HTR-8/SVneo (cell line): ENCODE measurements at places on chromosomes 11 and 22.
A peak's percentile ranks its signal among the peaks of the same experiment; 100 is the strongest.

DNA sequence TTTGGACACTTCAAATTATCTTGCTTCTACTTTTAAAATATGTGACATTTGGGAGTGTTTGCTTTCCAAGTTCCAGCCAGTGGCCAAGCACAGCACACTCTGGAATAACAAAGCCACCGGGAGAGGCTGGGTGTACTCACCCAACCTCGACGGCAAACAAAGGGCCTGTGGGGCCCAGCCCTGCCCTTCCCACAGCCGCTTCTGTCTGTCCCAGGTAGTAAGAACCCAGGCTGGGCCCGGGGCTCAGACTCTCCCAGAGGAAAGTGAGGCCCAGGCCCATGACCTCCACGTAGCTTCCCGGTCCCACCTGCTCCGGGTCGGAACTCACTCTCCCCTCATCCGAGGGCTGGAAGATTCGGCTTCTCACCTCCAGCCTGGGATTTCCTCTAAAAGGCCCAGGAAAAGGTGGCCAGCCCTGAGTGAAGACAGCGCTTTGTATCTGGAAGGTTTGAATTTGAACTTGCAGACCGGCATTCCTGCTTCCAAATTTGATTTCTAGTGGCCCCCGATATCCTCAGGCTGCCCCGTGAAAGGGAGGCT, 93.5 kb downstream of the CELSR1 start:
- no peak for DNase-seq

GRCh38 chr11:107733518-107733917, 21.7 kb upstream of the SLN start:
- no peak for DNase-seq

- no peak for DNase-seq
Measured at GRCh38 chr11:122036493-122036892, 79.5 kb downstream of the BLID start.

GRCh38 chr22:37818409-37819104, 4.6 kb upstream of the GALR3 start:
- DNase-seq = no peak

DNA sequence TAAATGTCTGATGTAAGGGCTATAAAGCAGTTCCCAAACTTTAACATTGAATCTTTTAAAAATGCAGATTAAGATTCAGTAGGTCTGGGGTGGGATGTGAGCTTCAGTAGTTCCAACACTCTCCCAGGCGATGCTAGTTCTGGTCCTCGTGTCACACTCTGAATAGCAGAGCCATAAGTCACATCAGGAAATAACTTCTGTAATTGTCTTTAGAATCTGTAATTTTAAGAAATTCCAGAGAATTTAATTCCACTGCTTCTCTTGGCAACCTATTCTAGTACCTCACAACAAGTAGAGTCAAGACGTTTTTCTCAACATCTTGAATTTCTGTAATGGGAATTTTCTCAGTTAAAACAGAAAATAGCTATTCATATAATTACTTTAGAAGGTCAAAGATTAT, 223.1 kb downstream of the TMEM135 start:
- DNase-seq = no peak

GRCh38 chr22:31906569-31906968, 37.8 kb upstream of the YWHAH start:
- no peak for DNase-seq

DNA sequence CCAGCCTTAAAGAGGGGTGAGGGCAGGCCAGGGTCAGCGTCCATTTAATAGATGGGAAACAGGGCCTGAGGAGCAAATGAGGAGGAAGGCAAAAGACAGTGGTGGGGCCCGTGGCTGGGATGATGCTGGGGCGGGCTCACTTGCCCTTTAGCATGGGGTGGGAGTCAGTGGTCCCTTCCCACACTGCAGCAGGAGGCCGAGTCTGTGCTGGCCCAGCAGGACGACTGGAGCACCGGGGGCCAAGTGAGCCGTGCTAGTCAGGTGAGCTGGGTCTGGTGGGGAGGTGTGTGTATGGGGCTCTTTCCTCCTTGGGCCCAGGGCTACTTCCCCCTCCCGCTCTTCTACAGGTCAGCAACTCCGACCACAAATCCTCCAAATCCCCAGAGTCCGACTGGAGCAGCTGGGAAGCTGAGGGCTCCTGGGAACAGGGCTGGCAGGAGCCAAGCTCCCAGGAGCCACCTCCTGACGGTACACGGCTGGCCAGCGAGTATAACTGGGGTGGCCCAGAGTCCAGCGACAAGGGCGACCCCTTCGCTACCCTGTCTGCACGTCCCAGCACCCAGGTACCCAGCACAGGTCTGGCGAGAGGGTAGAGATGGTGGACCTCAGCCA, 12.8 kb downstream of the SCYL1 start:
- DNase-seq = no peak

DNA sequence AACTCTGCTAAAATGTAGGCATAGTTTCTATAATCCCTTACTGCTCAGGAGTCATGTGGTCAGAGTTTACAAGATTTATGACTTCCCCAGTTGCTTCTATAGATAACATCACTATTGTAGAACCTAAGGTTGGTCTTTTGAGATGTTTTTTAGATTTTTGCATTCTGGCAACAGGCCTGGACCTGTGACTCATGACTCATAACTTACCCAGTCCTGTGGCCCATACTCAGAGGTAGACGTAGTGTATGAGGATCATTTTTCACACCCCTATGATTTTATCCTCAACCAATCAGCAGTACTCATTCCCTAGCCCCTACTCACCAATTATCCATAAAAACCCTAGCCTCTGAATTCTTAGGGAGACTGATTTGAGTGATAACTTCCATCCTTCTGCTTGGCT, 384.4 kb upstream of the DDI1 start:
- peak; percentile 67 for DNase-seq

DNA sequence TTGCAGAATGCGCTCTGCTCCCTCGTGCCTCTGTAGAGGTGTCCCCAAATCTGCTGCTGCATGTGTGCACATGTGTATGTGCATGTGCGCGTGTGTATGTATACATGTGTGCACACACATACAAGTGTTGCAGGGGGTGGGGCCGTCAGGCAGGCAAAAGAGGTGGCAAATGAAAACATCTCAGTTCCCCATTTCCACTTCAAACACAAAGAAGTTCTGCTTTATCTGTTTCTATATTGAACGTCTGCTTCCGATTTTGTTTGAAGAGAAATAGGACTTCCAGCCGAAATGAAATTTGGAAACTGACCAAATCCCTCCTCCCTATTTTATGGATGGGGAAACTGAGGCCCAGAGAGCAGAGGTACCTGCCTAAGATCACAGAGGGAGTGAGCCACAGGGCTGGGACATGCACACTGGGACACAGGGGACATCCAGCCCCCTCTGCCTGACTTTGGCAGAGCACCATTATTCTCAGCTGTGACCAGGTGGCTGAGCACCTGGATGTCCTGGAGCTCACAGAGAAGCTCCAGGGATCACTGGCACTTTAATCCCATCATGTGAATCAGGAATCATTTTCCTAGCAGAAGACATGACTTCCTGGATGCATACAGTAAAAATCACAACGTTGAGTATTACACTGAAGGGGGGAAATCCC, 41.2 kb upstream of the ALX4 start:
- no peak for DNase-seq

DNA sequence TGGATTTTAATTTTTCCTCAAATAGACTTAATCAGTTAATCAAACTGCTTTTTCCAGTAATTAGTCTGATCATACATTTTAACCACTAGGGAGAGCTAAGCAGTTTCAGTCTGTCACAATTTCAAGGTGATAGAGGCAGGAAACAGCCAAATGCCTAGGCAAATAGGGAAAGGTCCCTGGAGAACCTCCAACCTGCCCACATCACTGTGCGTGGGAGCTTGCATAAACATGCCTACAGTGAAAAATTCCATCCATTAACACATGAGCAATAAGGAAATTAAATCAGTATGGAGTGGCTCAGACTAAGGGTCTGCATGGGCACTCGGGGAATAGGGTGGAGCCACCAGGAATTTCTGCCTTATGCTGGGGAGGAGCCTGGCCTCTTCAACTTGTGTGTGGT, 74.6 kb downstream of the AASDHPPT start:
- no peak for DNase-seq

GRCh38 chr11:34643311-34643710, 22.4 kb downstream of the EHF start:
- DNase-seq = no peak

GRCh38 chr11:120869097-120869496, 154.8 kb upstream of the TBCEL start:
- DNase-seq = no peak

DNA sequence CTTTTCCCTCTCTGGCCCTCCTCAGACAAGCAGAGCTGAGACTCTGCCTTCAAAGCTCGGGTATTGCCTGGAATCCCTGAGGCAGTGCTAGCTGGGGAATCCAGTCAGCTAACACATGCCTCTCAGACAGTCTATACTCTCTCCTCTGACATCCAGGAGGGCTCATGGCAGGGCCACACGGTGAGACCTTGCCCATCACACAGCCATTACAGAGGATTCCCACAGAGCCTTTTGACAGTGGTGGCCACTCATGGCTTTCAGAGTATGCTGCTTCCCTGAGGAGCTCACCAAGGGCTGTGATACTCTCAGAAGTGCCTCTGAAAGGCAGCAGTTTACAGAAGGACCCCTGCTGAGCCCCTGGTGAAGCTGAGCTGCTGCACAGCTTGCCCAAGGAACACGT, 165.3 kb downstream of the RRAS2 start:
- DNase-seq = no peak

GRCh38 chr22:46564084-46564714, 26.8 kb upstream of the CELSR1 start:
- DNase-seq = no peak

- no peak for DNase-seq
Measured at GRCh38 chr11:76655501-76656049, 15.0 kb downstream of the LRRC32 start.

GRCh38 chr11:57499413-57499982, 16.0 kb downstream of the SLC43A1 start:
- no peak for DNase-seq

- no peak for DNase-seq
Measured at GRCh38 chr11:105137286-105137685, 2.3 kb downstream of the CARD18 start.

GRCh38 chr11:75800136-75800675, 14.8 kb upstream of the UVRAG start:
- no peak for DNase-seq

GRCh38 chr11:16786131-16786530, 47.7 kb downstream of the C11orf58 start:
- DNase-seq = no peak

- DNase-seq = peak; percentile 63
Measured at GRCh38 chr11:86608251-86608799, 64.1 kb downstream of the ME3 start.

DNA sequence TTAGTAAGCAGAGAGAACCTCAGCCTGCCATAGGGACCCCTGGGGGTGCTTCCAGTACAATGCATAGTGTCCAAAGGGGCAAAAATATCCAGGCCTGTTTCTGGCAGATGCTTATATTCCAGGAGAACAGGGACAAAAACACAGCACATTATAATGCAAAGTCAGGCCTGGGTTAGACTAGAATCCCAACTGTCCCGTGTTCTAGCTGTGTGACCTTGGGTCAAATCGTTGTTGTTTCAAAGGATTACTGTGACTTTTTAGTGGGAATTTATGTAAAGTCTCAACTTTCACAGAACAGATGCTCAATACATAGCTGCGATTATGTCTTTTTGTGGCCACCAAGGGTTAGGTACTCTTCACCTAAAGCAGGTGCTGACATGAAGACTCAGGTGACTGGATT, 86.0 kb downstream of the USP35 start:
- DNase-seq = no peak

GRCh38 chr11:353179-353873, 16.0 kb upstream of the B4GALNT4 start:
- no peak for DNase-seq

DNA sequence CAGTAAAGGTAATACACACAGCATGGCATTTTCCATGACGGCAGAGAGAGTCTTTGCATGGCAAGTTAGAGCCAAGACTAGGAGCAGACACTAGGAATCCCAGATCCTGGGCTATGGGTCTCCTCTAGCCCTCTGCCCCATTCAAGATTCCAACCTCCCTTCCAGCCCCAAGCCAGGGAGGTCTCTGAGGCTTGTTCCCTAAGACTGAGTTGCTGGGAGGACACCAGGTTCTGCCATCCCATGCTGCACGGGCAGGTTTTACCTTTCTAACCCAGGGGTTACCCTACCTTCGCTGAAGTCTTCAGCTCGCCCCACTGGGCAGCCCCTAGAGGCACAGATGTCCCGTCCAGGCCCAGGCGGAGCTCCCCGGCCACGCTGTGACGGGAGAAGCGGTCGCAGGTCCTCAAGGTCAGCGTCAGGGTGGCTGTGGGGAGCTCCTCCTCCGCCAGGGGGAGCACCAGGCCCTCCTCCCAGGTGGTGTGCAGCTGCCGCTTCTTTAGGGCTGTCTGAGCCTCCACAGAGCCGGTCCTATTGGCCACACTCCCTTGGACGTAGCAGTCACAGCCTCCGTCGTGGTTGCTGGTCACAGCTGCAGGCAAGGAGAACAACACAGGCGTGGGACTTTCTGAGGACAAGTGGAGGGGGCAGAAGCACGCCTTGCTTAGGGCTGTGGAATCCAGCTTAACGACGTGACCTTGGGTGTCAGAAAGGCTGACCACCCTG, 33.8 kb downstream of the SYT13 start:
- DNase-seq = peak; percentile 45

- no peak for DNase-seq
Measured at GRCh38 chr11:120284272-120284671, 40.8 kb upstream of the TLCD5 start.

DNA sequence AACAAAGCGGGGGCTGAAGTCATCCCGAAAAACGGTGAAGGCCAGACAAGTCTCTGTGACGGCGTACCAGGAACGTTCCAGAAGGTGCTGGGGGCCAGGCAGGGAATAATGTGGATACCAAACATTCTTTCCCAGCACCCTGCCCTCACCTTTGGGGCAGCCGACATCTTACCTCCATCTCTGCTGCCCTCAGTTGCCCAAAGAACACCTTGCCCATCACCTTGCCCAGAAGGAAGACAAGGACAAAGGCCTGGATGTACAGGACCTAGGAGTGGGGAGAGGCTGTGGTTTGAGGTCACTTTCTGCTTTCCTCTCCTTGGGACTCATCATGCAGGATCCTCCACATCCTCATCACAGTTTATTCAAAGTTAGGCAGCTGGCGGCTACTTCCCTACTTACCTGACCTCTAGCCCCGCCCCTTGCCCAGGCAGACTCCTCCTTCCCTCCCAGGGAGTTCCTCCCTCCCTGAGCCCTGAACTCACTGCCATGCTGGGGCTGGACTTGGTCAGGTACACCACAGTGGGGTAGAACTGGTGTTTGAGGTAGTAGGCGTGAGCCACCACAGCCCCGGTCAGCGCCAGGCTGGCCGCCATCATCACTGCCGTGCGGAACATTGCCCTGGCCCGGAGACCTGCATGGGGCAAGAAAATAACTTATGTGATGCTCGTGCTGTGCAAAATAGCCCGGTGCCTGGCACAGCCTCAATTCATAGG, 1.2 kb downstream of the SYVN1 start:
- DNase-seq = no peak
